Astrocyte of the cerebellum (primary cell): ENCODE measurements at places on chromosomes 4 and X.

DNA sequence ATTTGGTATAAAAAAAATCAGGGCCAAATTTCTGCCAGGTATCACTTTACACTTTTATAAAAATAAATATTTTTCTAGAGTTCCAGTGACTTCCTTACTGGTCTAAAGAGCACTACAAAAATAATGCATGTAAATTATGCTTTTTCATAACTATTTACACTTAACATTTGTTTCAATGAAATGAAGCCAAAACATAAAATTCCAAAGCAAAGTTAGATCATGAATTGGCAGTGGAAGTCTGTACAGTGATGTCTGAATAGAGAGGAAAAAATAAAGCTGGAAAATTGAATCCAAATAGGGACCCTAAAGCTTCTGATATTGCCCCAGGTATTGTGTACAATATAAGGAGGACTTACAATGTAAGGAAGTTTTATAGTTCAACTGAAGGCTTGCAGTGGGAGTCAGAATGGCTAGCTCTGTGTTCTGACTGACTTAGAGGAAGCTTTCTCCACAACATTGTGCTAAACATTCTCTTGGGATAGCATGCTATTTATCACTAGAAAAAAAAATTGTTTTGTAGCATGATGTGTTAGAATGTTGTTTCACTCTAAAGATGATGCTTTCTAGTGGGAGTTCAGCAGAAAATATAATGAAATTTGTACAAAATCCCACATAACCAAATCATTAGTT, 288.2 kb upstream of the UGT8 start:
- no peak for DNase-seq

DNA sequence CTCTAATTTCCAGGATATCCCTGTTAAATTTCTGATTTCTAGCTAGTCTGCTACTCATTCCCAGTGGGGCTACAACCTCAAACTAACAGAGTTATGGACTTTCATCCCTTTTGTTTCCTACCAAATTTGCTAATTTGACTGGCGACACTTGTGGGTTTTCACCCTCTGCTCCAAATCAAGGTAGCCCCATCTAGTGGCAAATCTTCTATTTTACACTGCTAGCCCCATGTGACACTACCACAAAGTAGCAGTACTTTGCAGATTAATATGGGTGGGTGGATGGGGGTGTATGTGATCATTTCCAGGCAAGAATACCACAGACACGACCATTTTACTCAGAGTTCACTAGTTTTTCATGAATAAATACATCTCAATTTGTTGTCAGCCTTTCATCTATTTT, 150.3 kb downstream of the MSL3 start:
- DNase-seq = no peak

DNA sequence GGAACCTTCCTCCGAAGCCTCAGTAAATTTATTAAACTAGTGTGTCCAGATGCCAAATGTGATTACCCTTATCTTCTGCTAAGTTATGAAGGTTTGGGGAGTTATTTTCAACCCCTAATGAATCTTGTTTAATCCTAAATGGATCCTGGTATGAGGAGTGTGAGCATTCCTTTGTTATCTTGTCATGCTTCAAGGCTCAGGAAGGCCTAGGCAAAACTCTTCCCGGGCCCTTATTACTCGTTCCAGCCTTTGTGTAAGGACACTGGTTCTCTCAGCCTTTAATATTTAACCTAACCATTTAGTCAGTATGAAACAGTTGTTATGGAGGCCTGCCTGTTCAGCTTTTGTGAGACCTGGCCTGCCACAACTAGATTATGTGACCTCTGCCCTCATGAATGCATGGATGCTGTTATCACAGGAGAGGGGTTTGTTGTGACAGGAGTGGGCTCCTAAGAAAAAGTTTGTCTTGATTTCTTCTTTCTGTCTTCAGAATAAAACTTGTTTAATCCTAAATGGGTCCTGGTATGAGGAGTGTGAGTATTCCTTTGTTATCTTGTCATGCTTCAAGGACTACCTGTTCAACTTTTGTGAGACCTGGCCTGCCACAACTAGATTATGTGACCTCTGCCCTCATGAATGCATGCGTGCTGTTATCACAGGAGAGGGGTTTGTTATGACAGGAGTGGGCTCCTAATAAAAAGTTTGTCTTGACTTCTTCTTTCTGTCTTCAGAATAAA, 181.7 kb downstream of the SLC39A8 start:
- DNase-seq = no peak

- peak; percentile 31 for DNase-seq
These were observed 137.6 kb downstream of the EGF start for GRCh38 chr4:110049951-110050925.

- DNase-seq = no peak
These were observed 111.6 kb upstream of the USP9X start for GRCh38 chrX:40973619-40974018.

- DNase-seq = no peak
These were observed 12.7 kb upstream of the CAPN6 start for GRCh38 chrX:111282991-111283390.

DNA sequence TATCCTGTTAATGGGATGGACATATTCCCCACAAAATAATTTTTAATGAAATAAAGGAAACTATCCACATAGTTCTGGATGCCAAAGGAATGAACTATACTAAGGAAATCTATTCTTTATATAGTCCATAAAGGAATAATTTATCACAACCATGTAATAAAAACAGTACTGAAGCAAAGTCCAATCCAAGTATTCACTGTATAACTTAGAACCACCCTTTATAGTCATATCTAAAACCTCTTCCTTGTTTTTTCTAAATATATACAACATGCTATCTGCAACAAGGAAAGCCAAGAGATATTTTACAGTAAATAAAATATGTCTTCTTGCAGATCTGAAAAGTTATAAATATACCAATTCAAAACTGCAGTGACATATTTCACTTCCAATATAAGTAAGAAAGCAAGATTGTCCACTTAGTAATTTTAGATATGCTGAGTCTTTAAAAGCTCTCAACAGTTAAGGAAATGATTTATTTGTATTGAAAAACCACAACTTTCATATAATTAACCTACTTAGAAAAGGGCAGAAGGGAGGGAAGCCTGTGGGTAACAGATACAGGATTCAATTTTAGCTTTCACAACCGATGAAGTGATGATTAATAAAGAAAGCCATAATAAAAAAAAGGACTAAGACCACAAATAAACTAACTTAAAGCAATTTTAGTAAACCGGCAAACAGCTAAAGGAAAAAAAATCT, 8.0 kb downstream of the NR3C2 start:
- DNase-seq = no peak
